ENCODE measurements at places on chromosomes 3 and 15. TPM values are rescaled to one million over a fixed set of nuclear protein-coding genes. Genes with fewer than 3 reads are reported as not detected.

DNA sequence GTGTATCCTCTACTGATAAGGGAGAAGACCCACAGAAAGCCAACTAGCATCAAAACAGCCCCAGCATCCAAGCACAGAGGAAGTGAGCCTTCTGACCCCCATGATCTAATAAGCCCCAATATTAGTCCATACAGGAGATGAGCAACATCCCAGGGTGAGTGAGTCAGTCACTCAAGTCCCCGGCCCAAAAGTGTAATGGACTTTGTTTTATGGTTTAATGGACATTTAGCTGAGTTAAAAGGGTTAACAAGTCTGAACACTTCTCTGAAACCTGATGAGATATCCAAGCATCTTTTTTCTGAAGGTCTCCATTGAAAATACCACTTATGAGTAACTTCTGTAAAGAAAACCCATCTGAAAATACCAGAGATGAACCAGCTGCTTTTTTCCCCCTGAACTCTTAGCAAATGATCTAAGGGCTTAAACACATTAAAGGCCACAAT is 115.6 kb downstream of the GREM1 start:
- no peak for DNase-seq

DNA sequence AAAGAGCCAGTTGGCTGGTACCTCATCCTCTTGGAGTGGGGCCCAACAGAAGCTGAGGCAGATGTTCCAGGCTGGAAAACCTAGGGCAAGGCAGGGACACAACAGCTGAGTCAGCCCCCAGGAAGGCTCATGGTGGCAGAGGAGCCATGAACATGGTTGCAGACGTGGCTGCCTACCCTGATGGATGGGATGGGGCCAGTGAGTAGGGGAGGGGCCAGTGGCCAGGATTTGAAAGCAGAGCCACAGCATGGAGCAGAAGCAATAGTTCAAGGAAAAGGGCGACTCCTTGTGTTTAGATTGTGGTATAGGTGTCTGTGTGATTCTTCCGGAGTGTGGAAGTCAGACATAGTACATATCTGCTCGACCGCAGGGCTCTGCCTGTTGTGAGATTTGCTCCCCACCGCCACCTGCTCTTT is 24.2 kb downstream of the PXYLP1 start:
- DNase-seq: peak; percentile 56

The SNX33 gene
- 27.3 TPM for total RNA-seq

The FETUB gene
- not detected for total RNA-seq

DNA sequence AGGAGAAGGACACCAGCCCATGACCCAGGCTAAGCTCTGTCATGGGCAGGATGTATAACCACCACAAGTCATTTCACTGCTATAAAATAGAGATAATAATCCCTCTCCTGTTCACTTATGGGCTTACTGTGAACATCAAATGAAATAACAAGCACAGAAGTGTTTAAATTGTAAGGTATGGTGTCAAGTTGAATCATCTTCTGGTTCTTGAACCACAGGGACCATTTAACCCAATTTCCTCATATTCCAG is 44.3 kb upstream of the TLE3 start:
- no peak for DNase-seq

The SPTSSB gene
- 0.52 TPM for total RNA-seq

- no peak for DNase-seq
Measured at GRCh38 chr3:89252016-89252415, 144.6 kb downstream of the EPHA3 start.

- DNase-seq: no peak
Measured at GRCh38 chr3:47291158-47291753, 8.5 kb downstream of the KLHL18 start.

- no peak for DNase-seq
Measured at GRCh38 chr3:114721864-114722263, 425.2 kb downstream of the ZBTB20 start.

DNA sequence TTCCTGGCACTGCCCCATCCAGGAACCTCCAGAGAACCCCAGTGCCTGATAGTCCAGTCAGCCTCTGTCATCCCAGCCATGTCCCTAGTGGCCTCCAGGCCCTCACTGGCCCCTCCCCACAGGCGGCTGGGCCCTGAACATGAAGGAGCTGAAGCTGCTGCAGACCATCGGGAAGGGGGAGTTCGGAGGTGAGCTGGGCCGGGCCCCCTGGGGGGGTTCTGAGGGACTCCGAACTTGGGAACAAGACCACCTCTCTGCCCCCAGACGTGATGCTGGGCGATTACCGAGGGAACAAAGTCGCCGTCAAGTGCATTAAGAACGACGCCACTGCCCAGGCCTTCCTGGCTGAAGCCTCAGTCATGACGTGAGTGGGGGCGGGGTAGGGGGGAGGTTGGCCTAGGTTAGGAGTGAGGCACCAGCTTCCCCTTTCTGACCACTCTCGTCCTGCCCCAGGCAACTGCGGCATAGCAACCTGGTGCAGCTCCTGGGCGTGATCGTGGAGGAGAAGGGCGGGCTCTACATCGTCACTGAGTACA is 12.0 kb upstream of the LMAN1L start:
- no peak for DNase-seq

DNA sequence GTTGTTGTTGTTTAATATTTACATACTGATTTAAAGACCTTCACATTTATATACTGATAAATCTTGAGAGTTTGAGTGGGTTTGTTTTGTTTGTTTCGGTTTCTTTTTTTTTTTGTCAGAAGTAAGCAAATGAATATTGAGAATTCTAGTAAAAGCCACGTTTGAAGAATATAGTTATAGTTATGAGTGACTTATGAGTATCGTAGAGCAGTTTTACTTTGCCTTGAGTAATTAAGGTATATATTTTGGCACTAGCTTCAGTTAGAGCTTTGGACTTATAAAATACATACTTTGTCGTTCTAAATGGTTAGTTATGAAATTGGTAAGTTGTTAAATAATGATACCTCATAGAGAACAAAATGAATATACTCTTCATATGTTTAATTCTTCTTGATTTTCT is 27.8 kb downstream of the ATP1B3 start:
- no peak for DNase-seq

GRCh38 chr3:112786881-112787579 is 59.6 kb downstream of the CD200R1L start:
- DNase-seq: no peak

- DNase-seq: no peak
Measured at GRCh38 chr3:308597-309321, 112.2 kb downstream of the CHL1 start.

DNA sequence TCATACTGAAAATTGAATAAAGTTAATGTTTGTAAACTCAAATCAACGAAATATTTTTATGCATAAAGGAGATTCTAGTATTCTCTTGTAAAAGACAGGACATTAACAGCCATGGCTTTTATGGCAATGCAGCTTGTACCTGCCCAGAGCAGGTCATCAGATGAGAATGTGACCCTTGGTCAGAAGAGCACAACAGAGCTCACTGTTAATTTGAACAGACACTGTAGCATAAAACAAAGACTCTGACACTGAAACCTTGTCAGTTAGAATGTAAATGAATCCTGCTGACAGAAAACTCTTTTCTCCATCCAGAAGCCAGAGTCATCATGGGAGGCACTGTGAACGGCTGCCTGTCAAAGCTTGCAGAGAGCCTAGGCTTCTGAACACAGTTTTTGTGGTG is 410.6 kb downstream of the RAP2B start:
- peak; percentile 18 for DNase-seq

- no peak for DNase-seq
Measured at GRCh38 chr15:68614286-68615035, 35.7 kb downstream of the CORO2B start.

The PLIN1 gene
- 0.03 TPM for total RNA-seq

The UBA7 gene
- total RNA-seq: 6.1 TPM

The POC1A gene
- total RNA-seq: 27.4 TPM

- no peak for DNase-seq
Measured at GRCh38 chr3:143088835-143089234, 30.7 kb upstream of the CHST2 start.

The RNU5B-1 gene
- not detected for total RNA-seq

The GABRG3 gene
- not detected for total RNA-seq

Measured in HT-29 (cell line).